Urinary bladder (tissue), 4 donors: ENCODE measurements at places on chromosomes 5 and 9. TPM values are rescaled to one million over a fixed set of nuclear protein-coding genes. Genes with fewer than 3 reads are reported as not detected.
A peak's percentile ranks its signal among the peaks of the same experiment; 100 is the strongest.

IL4 gene
- polyA plus RNA-seq: not detected

- no peak for DNase-seq
Observed at GRCh38 chr5:159319363-159319762, 10.9 kb downstream of the IL12B start.

DNA sequence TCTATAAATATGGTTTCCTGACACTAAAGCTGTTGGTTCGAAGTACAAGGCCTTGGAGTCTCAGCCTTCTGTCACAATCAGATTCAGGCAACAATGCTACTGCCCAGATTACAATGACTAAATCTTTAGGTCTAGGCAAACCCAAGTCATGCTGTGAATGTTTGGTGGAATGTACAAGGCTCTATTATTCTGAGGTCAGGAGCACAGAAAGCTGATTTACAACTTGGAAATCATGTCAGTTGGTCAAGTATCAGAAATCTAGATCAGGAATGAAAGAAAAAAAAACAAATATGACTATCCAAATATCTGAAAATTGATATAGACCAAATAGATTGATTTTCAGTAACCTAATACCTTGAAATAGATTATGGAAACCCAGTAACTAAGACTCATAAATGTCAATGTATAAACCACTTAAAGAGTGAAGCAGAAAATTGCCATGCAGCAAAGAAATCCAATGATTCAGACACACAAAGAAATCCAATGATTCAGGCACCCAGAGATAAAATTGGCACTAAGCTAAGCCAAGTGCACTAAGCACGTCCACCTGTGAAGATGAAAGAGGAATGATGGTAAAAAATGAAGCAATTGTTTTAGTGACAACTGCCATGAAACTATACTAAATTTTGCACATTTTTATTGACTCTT lies 588.0 kb upstream of the TUSC1 start:
- no peak for DNase-seq

SLC1A3 gene
- polyA plus RNA-seq: 15.7 TPM

- DNase-seq: no peak
Observed at GRCh38 chr9:27784847-27785713, 211.8 kb upstream of the C9orf72 start.

DNA sequence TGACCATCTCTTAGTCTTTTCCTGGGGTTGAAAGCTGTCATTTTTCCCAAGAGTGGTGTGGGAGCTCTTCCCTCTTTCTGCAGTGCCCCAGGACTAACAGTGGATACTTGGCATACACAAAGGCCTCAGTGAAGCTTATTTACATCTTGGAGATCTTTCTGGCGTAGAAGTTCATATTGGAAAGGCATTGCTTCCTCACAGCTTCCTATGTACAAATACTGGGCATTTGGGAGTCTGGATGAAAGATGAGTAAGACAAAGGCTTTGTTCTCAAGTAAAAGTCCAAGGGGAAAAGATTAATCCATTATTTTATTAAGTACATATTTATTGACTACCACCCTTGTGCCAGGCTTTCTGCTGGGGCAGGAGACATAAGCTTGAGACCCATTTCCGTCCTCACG lies 22.0 kb downstream of the MAP3K1 start:
- DNase-seq: no peak

DNA sequence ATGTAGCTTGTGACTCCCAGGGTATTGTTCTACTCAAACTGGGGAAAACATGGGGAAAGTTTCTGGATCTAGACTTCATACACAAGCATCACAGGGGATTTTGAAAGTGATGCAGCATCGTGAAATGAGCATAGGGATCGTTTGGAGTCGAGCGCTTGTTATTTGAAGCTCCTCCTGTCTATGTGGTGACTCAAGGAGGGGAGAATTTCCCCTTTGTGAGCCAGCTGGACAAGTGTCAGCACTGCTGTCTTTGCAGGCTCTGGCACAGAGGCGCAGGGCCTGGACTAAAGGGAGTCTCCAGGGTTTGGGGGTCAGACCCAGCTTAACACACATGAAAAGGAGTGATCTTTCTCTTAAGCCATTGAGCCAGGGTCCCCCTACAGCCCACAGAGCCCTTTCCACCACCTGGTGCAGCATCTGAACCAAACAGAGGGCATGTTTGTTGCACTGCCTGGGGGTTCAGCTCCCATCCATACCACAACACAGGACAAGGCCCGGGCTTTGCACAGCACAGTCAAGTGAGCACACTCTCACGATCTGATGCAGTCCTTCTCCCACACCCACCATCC lies 51.0 kb downstream of the IRF1 start:
- DNase-seq: peak; percentile 50

ANKRD34B gene
- polyA plus RNA-seq: not detected

KIF20A gene
- polyA plus RNA-seq: 0.43 TPM

- no peak for DNase-seq
Observed at GRCh38 chr5:33340195-33340594, 100.6 kb upstream of the TARS1 start.

- no peak for DNase-seq
Observed at GRCh38 chr5:42520203-42520602, 97.0 kb downstream of the GHR start.

GABRA6 gene
- not detected for polyA plus RNA-seq

CNOT8 gene
- polyA plus RNA-seq: 49.8 TPM

GRCh38 chr5:63613442-63613841 lies 348.8 kb downstream of the HTR1A start:
- no peak for DNase-seq

- no peak for DNase-seq
Observed at GRCh38 chr9:116939614-116940013, 252.5 kb downstream of the TRIM32 start.

- no peak for DNase-seq
Observed at GRCh38 chr5:13843175-13843846, 101.2 kb downstream of the DNAH5 start.

FAM151B gene
- 0.62 TPM for polyA plus RNA-seq

DNA sequence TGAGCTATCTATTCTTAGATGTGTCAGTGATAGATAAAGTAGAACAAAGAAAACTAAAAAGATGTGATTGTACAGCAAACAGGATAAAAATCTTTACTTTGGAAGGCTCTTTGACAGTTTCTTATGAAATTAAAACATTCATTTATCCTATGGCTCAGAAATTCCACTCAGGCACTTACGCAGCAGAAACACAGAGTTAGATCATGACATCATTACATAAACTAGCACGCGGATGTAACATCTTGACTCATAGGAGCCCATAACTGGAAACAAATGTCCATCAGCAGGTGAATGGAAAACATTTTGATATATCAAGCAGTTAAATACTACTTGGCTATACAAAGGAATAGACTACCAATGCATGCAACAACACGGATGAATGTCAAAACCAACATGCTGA lies 45.3 kb downstream of the ICE1 start:
- no peak for DNase-seq

DNA sequence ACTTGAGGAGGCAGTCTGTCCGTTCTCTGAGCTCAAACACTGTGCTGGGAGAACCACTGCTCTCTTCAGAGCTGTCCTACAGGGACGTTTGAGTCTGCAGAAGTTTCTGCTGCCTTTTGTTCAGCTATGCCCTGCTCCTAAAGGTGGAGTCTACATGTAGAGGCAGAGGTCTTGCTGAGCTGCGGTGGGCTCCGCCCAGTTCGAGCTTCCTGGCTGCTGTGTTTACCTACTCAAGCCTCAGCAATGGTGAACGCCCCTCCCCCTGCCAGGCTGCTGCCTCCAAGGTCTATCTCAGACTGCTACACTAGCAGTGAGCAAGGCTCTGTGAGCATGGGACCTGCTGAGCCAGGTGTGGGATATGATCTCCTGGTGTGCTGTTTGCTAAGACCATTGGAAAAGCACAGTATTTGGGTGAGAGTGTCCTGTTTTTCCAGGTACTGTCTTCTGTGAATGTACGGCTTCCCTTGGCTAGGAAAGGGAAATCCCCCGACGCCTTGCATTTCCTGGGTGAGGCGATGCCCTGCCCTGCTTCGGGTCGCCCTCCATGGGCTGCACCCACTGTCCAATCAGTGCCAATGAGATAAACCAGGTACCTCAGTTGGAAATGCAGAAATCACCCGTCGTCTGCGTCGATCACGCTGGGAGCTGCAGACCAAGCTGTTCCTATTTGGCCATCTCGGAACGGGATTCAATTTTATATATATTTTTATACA lies 58.5 kb downstream of the CNTRL start:
- no peak for DNase-seq

GRCh38 chr9:2679011-2679410 lies 38.3 kb upstream of the KCNV2 start:
- DNase-seq: no peak

DNA sequence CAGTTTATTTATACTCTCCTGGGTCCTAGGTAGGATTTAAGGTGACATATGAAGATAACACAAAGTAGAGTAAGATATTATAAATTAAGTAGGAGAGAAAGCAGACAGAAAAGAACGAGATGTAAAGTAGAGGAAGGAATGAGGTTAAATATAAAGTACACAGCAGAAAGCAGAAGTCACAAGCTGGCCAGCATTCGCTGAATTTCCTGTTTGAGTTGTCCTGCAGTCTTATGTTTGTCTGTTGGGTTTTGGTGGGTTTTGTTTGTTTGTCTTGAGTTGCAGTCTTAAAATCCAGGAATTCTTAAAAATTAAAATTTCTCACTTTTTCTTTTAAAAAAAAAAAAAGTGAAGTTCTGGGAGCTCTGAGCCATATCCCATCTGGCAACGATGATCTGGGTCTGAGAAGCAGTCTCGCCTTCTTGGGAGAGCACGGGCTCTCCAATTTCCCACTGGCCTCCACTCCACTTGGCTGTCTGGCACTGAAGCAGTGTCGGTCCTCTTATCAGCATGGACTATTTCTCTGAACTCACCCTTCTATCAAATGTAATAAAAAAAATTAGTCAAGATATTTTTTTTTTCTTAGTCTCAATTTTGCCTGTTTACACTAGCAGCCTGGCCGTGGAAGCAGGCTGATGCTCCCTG lies 2.0 kb downstream of the S100Z start:
- no peak for DNase-seq

DNA sequence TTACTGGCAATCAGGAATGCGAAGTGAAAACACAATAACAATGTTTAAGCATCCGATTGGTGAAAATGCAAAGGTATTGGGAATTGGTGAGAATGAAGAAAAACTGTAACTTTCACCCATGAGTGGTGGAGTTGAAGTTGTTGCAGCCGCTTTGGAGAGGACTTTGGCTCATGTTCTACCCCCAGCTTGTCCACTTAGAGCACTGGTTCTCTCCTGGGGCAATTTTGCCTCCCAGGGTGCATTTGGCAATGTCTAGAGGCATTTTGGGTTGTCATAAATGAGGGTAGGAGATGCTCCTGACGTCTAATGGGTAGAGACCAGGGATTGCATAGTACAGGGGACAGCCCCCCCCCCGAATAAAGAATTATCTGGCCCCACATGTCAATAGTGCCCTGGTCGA lies 46.2 kb downstream of the ANKRD33B start:
- no peak for DNase-seq

GRCh38 chr9:89483592-89484474 lies 14.1 kb downstream of the SEMA4D start:
- no peak for DNase-seq

- DNase-seq: no peak
Observed at GRCh38 chr5:154517181-154517580, 39.2 kb upstream of the HAND1 start.
